ENCODE measurements at places on chromosomes 4 and X. TPM values are rescaled to one million over a fixed set of nuclear protein-coding genes. Genes with fewer than 3 reads are reported as not detected.

GRCh38 chr4:32824336-32824735 lies 2104.2 kb downstream of the PCDH7 start:
- H3K27me3 ChIP-seq: no peaks in the 10 kb centered on the region
- no peak for DNase-seq
- H3K4me1 ChIP-seq: no peaks in the 10 kb centered on the region
- H3K4me3 ChIP-seq: no peak overlapping the region
- H3K36me3 ChIP-seq: no peaks in the 10 kb centered on the region

- DNase-seq: no peak
- H3K27ac ChIP-seq: no peak overlapping the region
- H3K27me3 ChIP-seq: no peaks in the 10 kb centered on the region
- H3K36me3 ChIP-seq: no peaks in the 10 kb centered on the region
These were observed 217.1 kb downstream of the ARAP2 start for GRCh38 chr4:36027203-36027602.

GRCh38 chr4:95601356-95601755 lies 52.6 kb upstream of the UNC5C start:
- H3K27ac ChIP-seq: no peak overlapping the region
- no peaks in the 10 kb centered on the region for H3K27me3 ChIP-seq
- H3K4me1 ChIP-seq: no peaks in the 10 kb centered on the region
- no peaks in the 10 kb centered on the region for H3K36me3 ChIP-seq
- DNase-seq: no peak
- H3K4me3 ChIP-seq: no peak overlapping the region

DNA sequence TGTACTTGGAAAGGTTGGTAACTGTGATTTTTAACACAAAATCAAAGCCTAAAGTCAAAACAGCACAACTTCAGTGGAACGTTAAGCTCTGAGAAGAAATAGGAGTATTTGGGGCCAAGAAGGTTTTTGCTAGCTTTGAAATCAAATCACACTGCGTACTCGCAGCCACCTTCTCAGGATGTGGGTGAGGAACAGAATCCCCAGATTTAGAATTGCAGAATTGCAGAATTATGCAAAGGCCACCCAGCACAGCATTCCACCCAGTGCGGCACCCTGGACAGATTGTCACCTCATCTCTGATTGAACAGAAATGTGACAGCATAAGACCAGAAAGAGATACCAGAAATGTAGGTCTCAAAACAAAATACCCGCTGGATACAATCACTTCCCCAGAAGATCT lies 181.1 kb downstream of the DHX15 start:
- H3K27me3 ChIP-seq: no peaks in the 10 kb centered on the region
- DNase-seq: no peak
- no peak overlapping the region for H3K27ac ChIP-seq
- no peaks in the 10 kb centered on the region for H3K36me3 ChIP-seq

DNA sequence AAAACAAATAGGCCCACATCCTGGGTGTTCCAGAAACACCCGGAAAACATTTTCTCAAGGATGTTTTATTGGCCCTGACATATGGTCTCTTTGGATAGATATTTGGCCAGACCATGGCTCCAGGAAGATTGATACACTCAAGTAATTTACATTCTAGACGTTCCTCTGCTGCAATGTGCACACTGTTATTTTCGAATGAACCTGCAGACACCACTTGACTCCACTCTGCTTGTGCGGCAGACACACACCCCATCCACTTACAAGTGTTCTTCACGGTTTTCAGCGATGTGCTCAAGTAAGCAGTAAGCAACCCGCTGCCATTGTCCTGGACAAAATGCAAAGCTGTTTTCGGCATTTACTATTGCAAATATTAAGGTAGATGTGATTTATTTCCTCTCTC lies 12.0 kb upstream of the GPM6A start:
- no peak for DNase-seq
- peaks cover 6% of the 10 kb centered on the region for H3K4me1 ChIP-seq
- H3K27me3 ChIP-seq: no peaks in the 10 kb centered on the region
- no peaks in the 10 kb centered on the region for H3K36me3 ChIP-seq

LRIT3 gene
- not detected for total RNA-seq

DNA sequence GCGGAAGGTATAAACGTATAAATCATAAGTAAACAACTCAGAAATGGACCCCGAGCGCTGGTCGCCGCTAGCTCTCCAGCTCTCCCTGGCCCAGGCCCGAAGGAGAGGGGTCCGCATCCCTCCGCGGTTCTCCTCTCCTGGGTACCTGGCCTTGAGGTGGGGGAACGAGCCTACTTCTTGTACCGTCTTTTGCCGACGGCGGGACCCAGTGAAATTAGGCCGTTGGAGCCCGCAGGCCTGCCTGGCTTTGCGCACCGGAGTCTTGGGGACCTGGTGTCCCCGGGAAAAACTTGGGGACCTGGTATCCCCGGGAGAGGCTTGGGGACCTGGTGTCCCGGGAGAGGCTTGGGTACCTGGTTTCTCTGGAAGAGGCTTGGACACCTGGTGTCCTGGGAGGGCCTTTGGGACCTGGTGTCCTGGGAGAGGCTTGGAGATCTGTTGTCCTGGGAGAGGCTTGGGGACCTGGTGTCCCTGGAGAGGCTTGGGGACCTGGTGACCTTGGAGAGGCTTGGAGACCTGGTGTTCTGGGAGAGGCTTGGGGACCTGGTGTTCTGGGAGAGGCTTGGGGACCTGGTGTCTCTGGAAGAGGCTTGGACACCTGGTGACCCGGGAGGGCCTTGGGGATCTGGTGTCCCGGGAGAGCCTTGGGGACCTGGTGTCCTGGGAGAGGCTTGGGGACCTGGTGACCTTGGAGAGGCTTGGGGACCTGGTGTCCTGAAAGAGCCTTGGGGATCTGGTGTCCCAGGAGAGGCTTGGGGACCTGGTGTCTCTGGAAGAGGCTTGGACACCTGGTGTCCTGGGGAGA lies 12.0 kb downstream of the SHOX start:
- no peaks in the 10 kb centered on the region for H3K4me1 ChIP-seq
- no peak for DNase-seq
- H3K36me3 ChIP-seq: no peaks in the 10 kb centered on the region

GRCh38 chrX:106954041-106954440 lies 33.8 kb downstream of the CLDN2 start:
- H3K4me1 ChIP-seq: no peaks in the 10 kb centered on the region
- H3K27me3 ChIP-seq: no peaks in the 10 kb centered on the region
- no peaks in the 10 kb centered on the region for H3K36me3 ChIP-seq
- no peak for DNase-seq

GLRA3 gene
- total RNA-seq: not detected

DNA sequence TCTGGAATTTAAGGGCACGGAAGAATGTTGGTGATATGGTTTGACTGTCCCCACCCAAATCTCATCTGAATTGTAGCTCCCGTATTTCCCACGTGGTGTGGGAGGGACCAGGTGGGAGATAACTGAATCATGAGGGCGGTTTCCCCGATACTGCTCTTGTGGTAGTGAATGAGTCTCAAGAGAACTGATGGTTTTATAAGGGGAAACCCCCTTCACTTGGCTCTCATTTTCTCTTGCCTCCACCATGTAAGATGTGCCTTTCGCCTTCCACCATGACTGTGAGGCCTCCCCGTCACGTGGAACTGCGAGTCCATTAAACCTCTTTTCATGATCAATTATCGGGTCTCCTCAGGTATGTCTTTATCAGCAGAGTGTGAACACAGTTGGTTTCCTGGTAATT lies 25.6 kb upstream of the DHRSX start:
- H3K4me1 ChIP-seq: peaks cover 12% of the 10 kb centered on the region
- no peak overlapping the region for H3K4me3 ChIP-seq
- H3K27ac ChIP-seq: no peak overlapping the region
- H3K36me3 ChIP-seq: no peaks in the 10 kb centered on the region
- H3K27me3 ChIP-seq: no peaks in the 10 kb centered on the region
- DNase-seq: no peak

GRCh38 chrX:69221239-69222102 lies 56.2 kb upstream of the PJA1 start:
- no peak for DNase-seq
- no peak overlapping the region for H3K27ac ChIP-seq
- no peaks in the 10 kb centered on the region for H3K36me3 ChIP-seq
- no peak overlapping the region for H3K4me3 ChIP-seq
- H3K4me1 ChIP-seq: no peaks in the 10 kb centered on the region

HPGD gene
- 0.08 TPM for total RNA-seq

GRCh38 chrX:83916525-83916924 lies 55.6 kb downstream of the CYLC1 start:
- no peak overlapping the region for H3K27ac ChIP-seq
- no peak overlapping the region for H3K4me3 ChIP-seq
- no peak for DNase-seq
- H3K27me3 ChIP-seq: no peaks in the 10 kb centered on the region

DNA sequence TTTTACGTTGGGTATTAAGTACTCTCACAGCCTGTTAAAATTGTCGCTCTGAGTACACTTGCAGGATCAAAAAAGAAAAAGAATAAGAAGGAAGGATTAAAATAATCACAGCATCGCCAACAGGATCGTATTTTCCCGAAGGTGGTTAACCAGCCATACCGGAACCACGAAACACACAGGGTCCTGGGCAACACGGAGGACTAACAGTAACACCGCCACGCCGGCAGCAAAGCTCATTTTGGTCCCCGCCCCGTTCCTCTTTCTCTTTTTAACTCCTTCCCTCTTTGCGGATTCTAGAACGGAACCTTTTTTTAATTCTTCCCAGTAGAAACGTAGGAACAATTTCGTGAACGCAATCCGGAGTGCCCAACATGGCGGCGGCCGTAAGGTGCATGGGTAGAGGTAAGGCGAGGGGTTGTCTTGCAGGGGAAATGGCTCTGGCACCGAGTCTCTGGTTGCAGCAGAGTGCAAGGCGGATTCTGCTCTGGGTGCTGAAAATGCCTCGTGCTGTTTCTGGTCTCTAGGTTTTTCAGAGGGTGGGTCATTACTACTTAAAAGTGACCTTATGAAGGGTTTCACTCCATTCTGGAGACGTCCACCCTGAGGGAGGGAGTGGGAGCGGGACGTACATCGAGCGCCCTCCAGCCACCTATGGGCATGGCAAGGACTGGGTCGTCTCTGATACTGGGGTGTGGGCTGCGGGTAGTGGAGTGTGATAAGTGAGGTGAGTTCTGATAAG lies at the start of gene MRPL1:
Gene MRPL1 (plus strand): TSS at position 353 of the 739 bp plus-strand sequence. CDS start 19 bp downstream, at position 372.
- DNase-seq: peak; percentile 89
- H3K36me3 ChIP-seq: no peaks in the 10 kb centered on the region
- peaks cover 6% of the 10 kb centered on the region for H3K4me1 ChIP-seq
- peak within 1 kb of the TSS; percentile 78 for H3K4me3 ChIP-seq
- peak within 1 kb of the TSS; percentile 94 for H3K27ac ChIP-seq

GRCh38 chrX:153435845-153436244 lies 10.0 kb downstream of the TREX2 start:
- H3K27ac ChIP-seq: no peak overlapping the region
- no peak for DNase-seq
- no peaks in the 10 kb centered on the region for H3K27me3 ChIP-seq
- no peaks in the 10 kb centered on the region for H3K36me3 ChIP-seq

- no peaks in the 10 kb centered on the region for H3K4me1 ChIP-seq
- no peaks in the 10 kb centered on the region for H3K36me3 ChIP-seq
- no peak overlapping the region for H3K27ac ChIP-seq
- DNase-seq: no peak
These were observed 138.7 kb upstream of the LIMCH1 start for GRCh38 chr4:41399231-41399630.

DNA sequence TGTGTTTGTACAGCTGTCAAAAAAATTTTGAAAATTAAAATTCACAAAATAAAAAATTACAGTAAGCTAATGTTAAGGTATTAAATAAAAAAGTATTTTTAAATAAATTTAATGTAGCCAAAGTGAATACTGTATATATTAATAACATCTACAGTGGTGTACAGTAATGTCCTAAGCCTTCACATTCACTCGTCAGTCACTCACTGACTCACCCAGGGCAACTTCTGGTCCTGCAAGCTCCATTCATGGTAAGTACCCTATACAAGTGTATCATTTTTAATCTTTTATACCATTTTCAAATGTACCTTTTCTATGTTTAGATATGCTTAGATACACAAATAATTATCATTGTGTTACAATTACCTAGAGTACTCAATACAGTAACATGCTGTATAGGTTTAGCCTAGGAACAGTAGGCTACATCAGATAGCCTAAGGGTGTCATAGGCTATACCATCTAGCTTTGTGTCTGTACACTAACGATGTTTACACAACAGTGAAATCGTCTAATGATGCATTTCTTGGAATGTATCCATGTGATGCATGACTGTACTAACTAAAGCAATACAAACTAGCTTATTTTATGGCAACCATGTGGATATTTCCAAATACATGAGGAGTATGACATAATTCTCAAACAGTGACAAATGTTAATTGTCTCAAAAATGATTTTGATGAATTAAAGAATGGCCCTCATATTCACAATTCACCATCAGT lies 13.7 kb downstream of the DDX60 start:
- H3K4me1 ChIP-seq: no peaks in the 10 kb centered on the region
- no peaks in the 10 kb centered on the region for H3K27me3 ChIP-seq
- no peak for DNase-seq
- no peak overlapping the region for H3K4me3 ChIP-seq
- H3K27ac ChIP-seq: no peak overlapping the region

DNA sequence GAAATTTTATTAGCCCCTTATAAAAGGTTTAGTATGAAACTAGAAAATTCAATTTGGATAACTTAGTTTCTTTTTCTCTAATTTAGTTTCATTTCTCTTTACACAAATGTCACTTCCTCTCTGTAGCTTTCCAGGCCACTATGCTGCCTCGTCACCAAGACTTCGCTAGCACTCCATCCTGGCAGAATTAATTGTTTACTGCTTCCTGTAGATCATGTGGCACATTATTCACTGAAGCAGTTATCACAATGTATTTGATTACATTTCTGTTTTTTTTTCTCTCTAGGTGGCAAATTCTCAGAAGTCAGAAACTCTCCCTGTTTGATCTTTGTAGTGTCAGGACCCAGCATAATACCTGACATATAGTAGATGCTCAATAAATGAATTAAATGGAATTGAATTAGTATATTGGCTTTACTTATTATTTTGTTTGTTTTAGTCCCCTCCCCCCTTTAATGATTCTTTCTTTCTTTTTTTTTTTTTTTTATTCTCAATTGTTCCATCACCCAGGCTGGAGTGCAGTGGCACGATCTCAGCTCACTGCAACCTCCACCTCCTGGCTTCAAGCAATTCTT lies 9.3 kb upstream of the SAT1 start:
- no peak overlapping the region for H3K4me3 ChIP-seq
- no peaks in the 10 kb centered on the region for H3K27me3 ChIP-seq
- peak; percentile 36 for DNase-seq
- H3K36me3 ChIP-seq: no peaks in the 10 kb centered on the region
- no peaks in the 10 kb centered on the region for H3K4me1 ChIP-seq

GRCh38 chr4:173252024-173252935 lies 81.9 kb downstream of the HMGB2 start:
- H3K4me3 ChIP-seq: no peak overlapping the region
- DNase-seq: peak; percentile 68
- peaks cover 26% of the 10 kb centered on the region for H3K4me1 ChIP-seq
- peak overlapping the region; percentile 61 for H3K27ac ChIP-seq

PNCK gene
- total RNA-seq: 0.21 TPM

DNA sequence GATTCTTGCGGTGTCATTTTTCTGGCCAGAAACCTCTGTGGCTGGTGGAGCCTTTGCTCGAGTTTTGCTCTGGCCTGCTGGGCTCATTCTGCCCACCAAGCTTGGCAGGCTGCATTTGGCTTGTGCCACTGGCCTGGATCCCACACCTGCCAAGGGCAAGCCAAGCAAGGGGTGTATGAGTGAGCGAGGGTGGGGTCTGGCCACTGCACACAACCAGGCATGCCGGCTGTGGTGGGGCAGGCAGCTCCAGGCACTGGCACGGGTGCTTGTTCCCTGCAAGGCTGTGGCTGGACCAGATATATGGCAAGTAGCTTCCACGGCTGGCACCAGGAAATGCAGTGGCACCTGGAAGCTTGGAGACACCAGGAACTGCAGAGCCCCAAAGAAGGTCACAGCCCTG lies 68.6 kb upstream of the PPP3CA start:
- no peak overlapping the region for H3K27ac ChIP-seq
- peaks cover 21% of the 10 kb centered on the region for H3K4me1 ChIP-seq
- no peak for DNase-seq
- H3K36me3 ChIP-seq: no peaks in the 10 kb centered on the region
- no peak overlapping the region for H3K4me3 ChIP-seq
